ENCODE measurements at places on chromosomes 6 and 20.
A peak's percentile ranks its signal among the peaks of the same experiment; 100 is the strongest.

DNA sequence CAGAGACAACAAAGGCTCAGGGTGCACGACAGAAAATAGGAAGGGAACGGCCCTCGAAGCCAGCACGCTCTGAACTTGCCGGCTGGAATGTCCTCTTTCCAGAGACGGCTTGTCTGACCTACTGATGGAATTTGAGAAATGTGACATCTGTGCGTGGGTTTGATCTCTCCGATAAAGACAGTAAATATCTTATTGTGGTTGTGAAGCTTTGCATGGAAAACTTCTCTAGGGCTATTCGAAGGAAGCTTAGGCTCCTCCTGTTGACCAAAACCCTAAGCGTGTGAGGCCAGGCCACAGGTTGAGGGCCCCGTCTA lies 247.3 kb downstream of the ZNF217 start:
- DNase-seq, result no peak

GRCh38 chr6:112591329-112591728 lies 244.2 kb downstream of the RFPL4B start:
- DNase-seq, result no peak

DNA sequence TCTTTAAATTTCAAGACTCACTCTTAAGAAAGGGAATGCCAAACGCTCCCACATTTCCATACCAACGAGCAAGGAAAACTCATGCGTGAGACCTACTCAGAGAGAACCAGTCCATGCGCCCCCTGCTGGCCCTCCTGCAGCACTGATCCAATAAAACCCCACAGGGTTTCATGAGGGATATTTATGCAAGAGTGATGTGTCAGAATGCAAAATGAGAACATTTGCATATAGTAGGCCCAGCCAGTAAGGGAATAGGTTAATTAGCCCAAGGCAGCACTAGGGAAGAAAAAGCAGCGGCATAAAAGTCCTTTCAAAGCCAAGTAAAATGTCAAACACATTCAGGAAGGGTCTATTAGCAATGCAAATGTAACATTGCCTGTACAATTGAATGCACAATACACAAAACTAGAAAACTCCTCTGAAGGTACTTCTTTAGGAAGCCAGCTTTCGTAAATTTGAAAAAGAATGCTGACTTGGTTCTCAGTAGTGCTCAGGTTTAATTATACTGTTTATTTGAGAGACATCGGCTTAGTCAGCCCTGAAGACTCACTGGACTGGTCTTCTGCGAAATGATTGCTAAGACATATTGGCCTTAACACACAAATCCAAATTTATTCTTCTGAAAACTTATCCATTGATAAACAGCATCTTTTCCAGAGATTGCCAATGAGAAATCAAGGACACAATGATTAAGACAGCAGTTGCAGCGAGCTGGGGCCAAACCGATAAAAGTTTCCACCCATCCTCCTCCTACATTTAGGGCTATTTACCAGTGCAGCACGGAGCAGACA lies 93.2 kb downstream of the GMPR start:
- DNase-seq, result peak; percentile 35

DNA sequence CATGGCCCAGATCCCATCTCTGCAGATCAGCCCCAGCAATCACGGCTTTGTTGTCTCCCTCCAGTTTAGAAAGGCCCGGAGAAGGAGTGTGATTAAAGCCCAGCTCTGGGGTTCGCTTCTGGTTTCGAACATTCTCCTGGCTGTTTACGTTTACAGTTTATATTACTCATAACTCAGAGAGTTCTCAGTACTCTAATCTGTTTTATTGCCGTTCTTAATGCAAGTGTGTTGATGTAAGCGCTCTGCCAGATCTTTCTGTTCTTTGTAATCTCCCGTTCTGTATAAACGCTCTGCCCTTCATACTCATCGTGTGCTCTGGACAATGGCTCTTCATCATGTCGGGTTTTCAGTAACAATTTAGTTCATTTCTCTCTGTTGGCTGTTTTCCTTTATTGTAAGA lies 118.0 kb upstream of the PRND start:
- no peak for DNase-seq

DNA sequence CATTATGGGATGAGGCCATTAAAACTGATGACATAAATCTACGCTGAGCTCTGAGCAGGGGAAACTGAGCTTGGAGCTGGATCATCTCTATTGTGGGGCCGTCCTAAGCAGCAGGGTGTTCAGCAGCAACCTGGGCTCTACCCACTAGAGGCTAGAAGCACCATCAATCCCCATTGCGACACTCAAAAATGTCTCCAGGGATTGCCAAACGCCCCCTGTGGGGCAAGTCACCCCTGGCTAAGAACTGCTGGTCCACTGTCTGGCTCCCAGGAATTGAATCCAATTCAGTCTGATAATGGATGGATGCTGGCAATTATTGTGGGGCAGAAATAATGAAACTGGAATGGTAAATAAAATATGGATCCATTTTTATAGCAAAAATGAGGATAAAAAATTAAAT lies 38.2 kb downstream of the PMEPA1 start:
- DNase-seq, result no peak

GRCh38 chr6:124197148-124197547 lies 393.5 kb downstream of the NKAIN2 start:
- DNase-seq, result no peak

GRCh38 chr20:24636626-24637025 lies 167.2 kb downstream of the SYNDIG1 start:
- no peak for DNase-seq

- DNase-seq, result no peak
These were observed 253.6 kb downstream of the ARID1B start for GRCh38 chr6:157030755-157031154.

GRCh38 chr6:27251112-27251605 lies 3.7 kb downstream of the PRSS16 start:
- peak; percentile 32 for DNase-seq

- DNase-seq, result no peak
These were observed 140.2 kb upstream of the MMS22L start for GRCh38 chr6:97423190-97423589.

DNA sequence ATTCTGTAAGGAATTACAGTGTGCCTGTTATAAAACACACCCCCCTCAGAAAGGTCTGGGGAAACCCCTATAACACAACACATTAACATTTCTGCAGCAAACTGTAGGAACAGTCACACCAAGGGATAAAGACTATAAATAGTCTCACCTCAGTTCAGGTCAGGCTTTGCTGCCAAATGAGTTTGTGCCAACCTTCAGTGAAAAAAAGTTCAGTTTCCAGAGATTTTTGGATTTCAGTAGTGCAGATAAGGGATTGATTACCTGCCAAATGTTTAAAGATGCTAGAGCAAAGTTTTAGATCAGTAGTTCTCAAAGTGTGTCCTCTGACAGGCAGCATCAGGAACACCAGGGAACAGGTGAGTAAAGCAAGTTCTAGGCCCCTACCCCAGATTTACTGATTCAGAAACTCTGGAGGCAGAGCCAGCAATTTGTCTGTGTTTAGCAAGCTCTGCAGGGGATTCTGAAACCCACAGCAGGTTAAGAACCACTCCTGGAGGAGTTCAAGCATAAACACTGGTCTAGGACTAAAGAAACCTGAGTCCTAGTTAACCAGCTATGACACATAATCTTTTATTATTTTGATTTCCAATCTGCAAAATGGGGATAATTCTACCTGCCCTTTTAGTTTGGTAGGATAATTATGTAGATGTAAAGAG lies 111.0 kb downstream of the RCAN2 start:
- DNase-seq, result no peak

- no peak for DNase-seq
These were observed 11.0 kb upstream of the SNRPC start for GRCh38 chr6:34746104-34746846.

DNA sequence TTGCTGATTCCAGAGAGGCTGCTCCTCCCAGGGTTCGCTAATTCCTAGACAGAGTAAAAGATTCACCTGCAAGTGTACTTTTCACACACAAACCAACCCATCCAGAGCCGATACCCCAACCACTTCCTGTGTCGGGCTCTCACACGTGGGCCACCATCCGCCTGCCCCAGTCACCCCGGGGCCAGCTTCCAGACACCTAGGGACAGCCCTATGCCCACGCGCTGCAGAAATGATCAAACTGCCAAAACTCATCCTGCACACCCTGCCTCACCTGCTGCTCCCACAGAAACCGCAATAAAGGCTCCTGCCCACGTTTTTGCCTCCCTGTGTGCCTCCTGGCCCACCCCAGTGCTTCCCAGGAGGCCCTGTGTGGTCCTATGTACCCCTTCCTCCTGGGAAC lies 59.5 kb downstream of the PSMG4 start:
- no peak for DNase-seq

- DNase-seq, result no peak
These were observed 42.5 kb downstream of the ID4 start for GRCh38 chr6:19879663-19880062.

GRCh38 chr6:149933461-149933860 lies 8.4 kb upstream of the ULBP2 start:
- no peak for DNase-seq

DNA sequence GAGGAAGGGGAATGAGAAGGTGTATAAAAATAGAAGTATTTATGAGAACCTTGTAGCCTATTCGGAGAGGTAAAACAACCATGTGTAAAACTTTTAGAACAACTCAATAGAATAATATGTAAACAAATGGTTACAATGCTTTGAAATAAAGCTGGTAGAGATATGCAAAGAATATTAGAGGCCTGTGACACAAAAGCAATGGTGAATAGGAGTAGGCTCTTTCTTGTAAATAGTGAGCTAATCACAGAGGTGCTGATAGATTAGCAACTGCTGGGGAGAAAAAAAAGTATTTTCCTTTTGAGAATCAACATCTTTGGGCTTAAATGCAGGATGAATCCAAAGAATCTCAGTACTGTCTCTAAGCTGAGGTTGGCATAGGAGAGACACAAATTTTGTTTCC lies 7.0 kb downstream of the TMEM200A start:
- no peak for DNase-seq

DNA sequence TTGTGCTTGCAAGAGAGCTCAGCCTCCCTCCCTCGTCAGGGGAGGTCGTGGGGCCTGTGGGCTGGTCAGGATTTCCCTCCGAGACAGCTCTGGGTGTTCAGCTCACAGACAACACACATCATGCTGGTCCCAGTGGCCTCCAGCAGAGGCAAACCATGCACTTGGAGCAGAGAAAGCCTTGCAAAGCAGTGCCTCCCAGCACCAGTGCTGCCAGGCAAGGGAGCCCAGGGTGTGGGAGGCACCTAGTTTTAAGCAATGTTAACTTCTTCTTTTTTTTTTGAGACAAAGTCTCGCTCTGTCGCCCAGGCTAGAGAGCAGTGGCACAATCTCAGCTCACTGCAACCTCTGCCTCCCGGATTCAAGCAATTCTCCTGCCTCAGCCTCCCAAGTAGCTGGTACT lies 34.0 kb upstream of the INSM1 start:
- DNase-seq, result no peak

DNA sequence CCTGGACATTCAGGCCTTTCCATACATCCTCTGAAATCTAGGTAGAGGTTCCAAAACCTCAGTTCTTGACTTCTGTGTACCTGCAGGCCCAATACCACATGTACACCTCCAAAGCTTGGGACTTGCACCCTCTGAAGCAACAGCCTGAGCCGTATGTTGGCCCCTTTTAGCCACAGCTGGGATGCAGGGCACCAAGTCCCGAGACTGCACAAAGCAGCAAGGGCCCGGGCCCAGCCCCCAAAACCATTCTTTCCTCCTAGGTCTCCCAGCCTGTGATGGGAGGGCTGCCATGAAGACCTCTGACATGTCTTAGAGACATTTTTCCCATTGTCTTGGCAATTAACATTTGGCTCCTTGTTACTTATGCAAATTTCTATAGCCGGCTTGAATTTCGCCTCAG lies 107.4 kb upstream of the FRMD1 start:
- DNase-seq, result no peak

- no peak for DNase-seq
These were observed 176.8 kb downstream of the CD83 start for GRCh38 chr6:14294270-14294951.

DNA sequence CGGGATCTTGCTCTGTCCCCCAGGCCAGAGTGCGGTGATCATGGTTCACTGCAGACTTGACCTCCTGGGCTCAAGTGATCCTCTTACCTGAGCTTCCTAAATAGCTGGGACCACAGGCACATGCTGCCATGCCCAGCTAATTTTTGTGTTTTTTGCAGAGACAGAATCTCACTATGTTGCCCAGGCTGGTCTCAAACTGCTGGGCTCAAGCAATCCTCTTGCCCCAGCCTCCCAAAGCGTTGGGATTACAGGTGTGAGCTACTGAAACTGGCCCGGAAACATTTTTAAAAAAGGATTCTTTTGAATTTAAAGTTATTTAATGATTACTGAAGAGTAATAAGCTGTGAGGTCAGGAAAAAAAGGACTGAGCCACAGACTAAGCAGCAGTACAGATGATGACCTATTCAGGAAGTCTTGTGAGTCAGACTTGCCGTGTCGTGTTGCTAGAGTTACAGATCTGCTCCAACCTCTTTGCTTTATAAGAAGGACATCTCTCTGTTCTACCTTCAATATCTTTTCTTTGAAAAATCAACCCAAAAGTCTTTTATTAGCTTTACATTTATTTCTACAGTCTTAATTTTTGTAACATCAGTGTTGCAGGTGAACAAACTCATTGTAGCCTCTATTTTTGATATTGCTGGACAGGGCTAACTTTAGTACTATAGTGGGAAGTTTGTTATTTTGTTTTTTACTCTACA lies 108.7 kb downstream of the NCOA3 start:
- peak; percentile 77 for DNase-seq

DNA sequence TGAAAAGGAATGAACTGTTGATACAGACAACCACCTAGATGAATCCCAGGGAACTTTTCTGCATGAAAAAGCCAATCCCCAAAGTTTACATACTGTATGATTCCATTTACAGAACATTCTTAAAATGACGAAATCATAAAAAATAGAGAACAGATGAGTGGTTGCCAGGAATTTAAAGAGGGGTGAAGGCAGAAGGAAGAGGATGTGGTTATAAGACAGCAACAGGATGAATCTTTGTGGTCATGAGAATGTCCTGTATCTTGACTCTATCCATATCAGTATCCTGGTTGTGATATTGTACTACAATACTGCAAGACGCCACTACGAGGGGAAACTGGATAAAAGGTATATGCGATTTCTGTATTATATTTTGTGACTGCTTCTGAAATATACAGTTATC lies 70.1 kb upstream of the EMILIN3 start:
- no peak for DNase-seq

DNA sequence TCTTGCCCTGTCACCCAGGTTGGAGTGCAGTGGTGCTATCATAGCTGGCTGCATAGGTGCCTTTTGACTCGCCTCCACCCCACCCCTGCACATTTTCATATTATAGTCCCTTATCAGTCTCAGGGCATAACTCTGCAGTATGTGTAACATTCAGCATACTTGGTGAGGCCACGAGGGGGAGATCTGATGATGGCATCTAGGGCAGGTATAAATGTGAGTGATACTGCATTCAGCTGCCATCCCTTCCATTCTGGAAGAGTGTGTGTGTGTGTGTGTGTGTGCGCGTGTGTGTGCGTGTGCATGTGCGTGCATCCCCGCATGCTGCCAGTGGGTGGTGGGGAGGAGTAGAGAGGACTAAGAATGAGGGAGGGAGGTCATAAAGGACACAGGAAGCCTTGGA lies 81.4 kb downstream of the JARID2 start:
- DNase-seq, result no peak

- no peak for DNase-seq
These were observed 97.8 kb downstream of the CRYBG1 start for GRCh38 chr6:106458021-106458986.

GRCh38 chr6:111685058-111685457 lies 79.4 kb upstream of the TRAF3IP2 start:
- no peak for DNase-seq

- no peak for DNase-seq
These were observed 115.2 kb downstream of the MRPL14 start for GRCh38 chr6:44012078-44012493.

Data from activated CD8-positive, alpha-beta memory T cell treated with anti-CD3 and anti-CD28 coated beads for 4 hours (primary cell).